Skin of body (tissue), 3 donors: ENCODE measurements at places on chromosomes 3 and 15. TPM values are rescaled to one million over a fixed set of nuclear protein-coding genes. Genes with fewer than 3 reads are reported as not detected.

DNA sequence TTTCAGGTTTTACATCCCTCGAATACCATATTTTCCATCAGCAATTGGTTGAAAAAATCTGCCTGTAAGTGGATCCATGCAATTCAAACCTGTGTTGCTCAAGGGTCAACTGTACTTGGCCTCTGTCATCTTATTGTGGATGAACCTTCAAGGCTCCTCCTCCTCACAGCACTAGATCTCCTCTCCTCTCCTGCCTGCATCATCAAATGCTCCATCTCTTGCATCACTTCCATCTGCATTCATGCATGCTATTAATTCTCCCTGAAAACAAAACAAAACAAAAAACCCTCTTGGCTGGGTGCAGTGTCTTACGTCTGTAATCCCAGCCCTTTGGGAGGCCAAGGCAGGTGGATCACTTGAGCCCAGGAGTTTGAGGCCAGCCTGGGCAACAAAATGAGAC is 10.1 kb downstream of the BCL2L10 start:
- DNase-seq = no peak

DNA sequence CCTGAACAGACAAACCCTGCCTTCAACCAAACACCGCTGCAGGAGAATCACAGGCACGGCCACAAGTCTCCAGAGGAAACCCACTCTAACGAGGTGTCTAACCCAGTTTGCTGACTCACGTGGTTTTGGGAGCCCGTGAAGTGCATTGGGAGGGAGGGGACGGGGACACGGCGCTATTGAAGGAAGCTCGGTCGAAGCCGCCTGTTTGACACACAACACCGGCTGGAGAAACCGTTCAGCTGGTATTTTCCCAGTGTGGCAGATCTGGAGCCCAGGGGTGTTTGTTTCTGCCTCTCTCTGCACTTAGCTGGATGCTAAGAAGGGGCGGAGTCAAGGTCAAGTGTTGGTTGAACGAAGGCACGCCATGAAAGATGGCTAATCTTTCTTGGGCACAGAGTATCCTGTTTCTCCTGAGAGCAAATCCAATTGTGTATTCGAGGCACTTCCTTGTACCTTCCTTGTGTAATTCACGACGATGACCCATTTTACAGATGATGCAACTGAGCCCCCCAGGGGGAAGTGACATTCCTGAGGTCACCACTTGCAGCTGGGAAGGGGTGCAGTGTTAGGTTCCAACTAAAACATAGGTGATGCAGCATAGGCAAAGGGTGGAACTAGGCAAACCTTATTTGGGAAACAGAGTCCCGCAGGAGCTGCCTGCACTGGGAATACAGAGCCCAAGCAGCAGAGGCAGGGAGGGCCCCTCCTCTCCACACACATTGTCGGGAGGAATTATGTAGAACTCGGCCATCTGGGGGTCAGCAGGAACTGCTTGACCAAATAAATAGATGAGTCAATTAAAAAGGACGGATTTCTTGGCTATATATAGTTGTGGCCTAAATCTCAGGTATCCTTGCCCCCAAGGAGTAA is 22.5 kb downstream of the SLC6A6 start:
- no peak for DNase-seq

The ITIH1 gene
- total RNA-seq = 1.3 TPM

DNA sequence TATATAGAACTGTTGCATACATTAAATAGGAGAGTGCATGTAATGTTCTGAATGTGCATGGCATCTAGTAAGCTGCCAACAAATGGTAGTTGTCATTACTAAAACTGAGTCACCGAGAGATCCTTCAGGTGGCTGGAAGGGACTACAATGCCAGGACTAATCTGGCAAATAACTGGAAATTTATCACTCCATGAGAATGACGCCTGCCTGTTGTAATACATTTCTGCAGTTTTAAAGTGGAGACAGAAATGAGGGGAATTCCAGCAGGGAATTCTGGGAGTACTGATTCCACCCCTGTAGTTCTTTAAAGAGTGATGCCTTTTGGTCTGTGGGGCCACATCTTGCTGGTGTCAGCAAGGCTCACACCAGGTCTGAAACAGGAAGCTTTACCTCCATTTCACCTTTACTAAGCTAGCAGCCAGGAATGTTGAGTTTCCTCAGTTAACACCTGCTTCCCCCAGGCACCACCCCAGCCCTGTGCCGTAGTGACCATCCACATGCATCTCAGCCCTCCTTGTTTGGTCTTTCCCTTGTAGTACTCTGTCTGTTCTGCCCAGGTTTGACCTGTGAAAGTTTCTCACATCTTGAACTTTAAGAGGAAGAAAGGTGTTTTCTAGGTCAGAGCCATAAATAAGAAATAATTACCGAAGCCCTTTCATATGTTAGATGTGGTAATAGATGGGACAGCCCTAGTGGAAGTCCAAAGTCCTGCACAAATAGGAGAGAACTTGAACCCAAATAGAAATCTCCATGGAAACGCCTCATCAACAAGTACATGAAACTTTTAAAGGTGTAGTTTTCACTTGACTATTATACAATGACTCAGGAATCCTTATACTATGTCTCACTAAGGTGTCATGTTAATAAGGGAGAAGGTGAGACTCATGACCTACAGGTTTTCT is 56.7 kb upstream of the LMOD3 start:
- DNase-seq = no peak

DNA sequence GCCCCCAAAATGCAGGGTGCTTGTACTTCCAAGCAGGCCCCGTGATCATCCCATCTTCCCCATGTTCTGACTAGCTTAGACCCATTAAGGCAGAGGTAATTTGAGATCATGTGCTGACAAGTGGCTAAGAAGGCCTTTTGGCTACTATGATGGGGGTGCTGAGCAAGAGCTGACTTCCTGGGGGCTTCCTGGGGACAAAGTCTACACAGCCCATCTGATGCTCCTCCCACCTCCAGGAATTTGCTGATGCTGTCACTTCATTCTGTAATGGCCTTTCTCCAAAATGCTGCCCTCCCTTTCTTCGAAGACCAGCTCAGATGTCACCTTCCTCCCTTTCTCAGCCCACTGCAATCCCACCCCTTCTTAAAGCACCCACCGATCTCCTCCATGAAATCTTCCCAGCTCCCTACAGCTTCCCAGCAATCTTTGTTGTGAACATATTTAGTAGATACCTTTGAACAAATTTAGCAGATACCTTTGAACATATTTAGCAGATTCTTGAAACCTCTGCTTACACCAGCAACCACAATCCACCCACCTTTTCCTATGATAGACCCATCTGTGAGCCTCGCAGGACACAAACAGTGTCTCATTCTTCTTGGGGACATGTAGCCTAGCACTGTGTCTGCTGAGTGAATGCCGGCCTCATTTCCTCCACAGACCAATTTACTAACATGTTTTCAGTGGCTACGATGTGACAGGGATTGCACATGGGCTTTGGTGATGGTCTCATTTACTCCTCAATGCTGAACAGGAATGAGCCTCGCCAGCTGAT is 223.3 kb downstream of the EPHB1 start:
- DNase-seq = no peak

The TM6SF1 gene
- 4.5 TPM for total RNA-seq

DNA sequence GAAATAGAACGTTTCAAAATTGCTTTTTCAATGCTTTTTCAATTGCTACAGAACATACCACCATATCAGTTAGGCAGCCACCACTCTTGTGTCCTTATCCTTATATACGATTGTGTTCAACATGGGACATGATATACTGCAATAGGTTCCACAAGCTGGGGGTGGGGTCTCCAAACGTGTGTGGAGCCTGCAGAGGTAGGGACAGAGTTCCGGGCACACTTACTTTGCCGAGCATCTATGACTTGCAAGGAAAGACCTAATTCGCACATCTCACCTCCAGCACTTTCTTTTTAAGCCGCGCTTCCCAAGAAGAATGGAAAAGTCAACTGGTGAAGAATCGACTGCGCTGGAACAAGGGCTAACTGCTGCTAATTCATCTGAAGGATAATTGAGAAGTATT is 39.6 kb upstream of the SFMBT1 start:
- no peak for DNase-seq

The ALDH1A3 gene
- 26.0 TPM for total RNA-seq

The NMB gene
- 1.2 TPM for total RNA-seq

The NAA50 gene
- total RNA-seq = 70.6 TPM

DNA sequence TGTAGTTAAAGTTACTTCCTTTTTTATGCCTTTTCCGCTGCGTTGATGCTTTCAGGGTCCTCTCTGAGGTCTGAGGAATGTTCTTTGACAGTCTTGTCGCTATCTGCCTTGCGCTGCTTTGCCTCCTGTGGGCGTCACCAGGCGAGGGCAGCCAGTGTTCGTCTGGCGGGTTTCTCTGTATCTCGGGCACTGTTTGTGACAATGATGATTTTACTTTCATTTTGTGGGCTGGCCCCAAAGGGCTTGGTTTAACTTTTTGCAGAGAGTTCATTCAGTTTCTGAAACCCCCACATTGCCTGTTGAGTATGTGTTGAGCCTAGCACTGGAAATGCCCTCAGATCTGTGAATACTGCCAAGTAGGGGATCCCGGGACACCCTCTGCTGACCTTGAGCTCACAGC is 24.6 kb upstream of the SACM1L start:
- no peak for DNase-seq

GRCh38 chr3:7632305-7632704 is 771.4 kb downstream of the GRM7 start:
- no peak for DNase-seq

GRCh38 chr3:55645422-55645821 is 158.3 kb upstream of the WNT5A start:
- no peak for DNase-seq

- DNase-seq = no peak
These were observed 85.7 kb upstream of the XCR1 start for GRCh38 chr3:46112984-46113383.

The UBE2E1 gene
- 74.1 TPM for total RNA-seq

- no peak for DNase-seq
These were observed 23.4 kb upstream of the TNK2 start for GRCh38 chr3:195931582-195932273.

DNA sequence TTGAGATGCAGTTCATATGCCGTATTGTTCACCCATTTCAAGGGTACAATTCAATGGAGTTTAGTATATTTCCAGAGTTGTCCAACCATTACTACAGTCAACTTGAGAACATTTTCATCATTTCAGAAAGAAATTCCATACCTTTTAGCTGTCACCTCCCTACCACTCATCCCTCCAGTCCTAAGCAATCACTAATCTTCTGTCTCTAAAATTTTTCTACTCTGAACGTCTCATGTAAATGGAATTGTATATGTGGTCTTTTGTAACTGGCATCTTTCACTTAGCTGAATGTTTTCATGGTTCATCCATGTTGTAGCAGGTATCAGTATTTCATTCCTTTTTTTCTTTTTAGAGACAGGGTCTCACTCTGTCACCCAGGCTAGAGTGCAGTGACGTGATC is 51.1 kb downstream of the CMTM7 start:
- no peak for DNase-seq

DNA sequence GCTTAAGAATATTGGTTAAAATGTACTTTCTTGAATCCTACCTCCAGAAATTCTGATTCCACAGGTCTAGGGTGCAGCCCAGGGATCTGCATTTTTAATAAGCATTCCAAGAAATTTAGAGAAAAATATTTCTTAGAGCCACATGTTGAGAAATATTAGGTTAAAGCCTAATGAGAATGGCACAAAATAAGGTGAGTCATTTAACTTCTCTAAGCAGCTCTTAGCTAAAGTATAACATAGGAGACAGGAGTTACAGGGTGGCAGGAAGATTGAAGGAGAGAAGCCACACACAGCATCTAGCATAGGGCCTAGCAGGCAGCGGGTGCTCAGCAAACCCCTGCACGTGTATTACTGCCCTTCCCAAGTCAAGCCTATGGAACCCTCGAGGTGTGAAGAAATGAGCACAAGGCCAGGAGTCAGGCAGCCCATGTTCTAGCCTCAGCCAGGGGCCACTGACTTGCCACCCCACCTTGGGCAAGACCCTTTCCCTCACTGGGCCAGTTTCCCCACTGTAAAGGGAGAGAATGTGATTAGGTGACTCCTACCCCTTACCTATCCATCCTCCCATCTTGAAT is 197.1 kb upstream of the TLE3 start:
- DNase-seq = no peak

The AADAC gene
- 13.7 TPM for total RNA-seq
